ENCODE measurements at places on chromosomes 4 and X. TPM values are rescaled to one million over a fixed set of nuclear protein-coding genes. Genes with fewer than 3 reads are reported as not detected.
A peak's percentile ranks its signal among the peaks of the same experiment; 100 is the strongest.

The GABRE gene
- total RNA-seq: 16.6 TPM

DNA sequence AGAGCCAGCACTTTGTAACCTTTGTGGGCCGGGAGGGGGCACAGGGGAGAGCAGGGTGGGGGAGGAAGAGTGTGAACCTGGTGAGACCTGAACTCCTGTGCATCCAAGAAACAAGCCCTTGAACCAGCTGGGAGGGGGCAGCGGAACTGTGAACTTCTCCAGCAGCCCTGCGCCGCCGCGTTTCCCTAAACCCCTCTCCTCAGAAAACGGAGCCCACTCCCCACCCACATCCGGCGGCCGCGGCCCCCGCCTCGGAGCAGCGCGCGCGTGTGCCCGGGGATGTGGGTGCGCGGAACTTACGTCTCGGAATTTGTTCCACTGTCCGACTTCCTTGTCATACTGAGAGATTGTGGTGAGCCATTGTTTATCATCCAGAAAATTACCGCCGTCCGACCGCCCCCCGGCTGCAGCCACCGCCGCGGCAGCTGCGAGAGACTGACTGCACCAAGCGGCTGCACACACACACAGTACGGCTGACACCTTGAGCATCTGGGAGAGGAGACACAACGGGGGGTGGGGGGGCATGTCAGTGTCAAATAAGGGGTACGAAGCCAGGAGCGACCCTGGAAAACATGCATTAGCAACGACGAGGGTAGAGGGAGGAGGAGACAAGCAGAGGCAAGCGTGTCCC is 494 bp downstream of the SPOCK3 start:
- no peak for DNase-seq
- H3K27me3 ChIP-seq: no peaks in the 10 kb centered on the region

DNA sequence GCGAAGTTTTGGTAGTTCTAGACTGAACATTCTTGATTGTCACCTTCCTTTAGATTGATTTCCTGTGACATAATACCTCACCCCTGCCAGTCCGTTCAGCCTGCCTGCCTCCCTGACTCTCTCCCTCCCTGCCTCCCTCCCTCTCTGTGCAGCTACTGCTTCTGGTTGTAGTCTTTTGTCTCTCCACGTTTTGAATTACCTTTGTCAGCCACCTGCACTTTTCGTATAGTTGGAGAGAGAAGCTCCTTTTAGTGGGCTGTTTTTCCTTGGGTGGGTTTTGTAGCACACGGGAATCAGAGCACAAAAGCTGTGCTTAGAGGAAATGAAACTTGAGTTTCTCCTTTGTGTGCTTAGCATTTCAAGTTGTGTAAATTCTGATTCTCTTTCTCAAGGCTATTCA is 32.6 kb upstream of the MSMO1 start:
- H3K27ac ChIP-seq: no peak overlapping the region

- H3K27ac ChIP-seq: peak overlapping the region; percentile 92
- peak; percentile 78 for DNase-seq
- H3K4me3 ChIP-seq: peak overlapping the region; percentile 54
- no peaks in the 10 kb centered on the region for H3K36me3 ChIP-seq
Measured at GRCh38 chr4:186144946-186145569, 40.6 kb downstream of the FAM149A start.

- H3K4me1 ChIP-seq: no peaks in the 10 kb centered on the region
- H3K27me3 ChIP-seq: no peaks in the 10 kb centered on the region
- H3K27ac ChIP-seq: no peak overlapping the region
Measured at GRCh38 chr4:79255793-79256192, 70.1 kb downstream of the NAA11 start.

GRCh38 chr4:65670331-65671031 is at the start of gene EPHA5:
Gene EPHA5 (minus strand): TSS chr4:65670489. CDS start chr4:65669742, 747 bp downstream.
- DNase-seq: peak; percentile 90
- H3K27ac ChIP-seq: no peak within 1 kb of the TSS
- H3K4me1 ChIP-seq: no peaks in the 10 kb centered on the region
- no peaks in the 10 kb centered on the region for H3K36me3 ChIP-seq

DNA sequence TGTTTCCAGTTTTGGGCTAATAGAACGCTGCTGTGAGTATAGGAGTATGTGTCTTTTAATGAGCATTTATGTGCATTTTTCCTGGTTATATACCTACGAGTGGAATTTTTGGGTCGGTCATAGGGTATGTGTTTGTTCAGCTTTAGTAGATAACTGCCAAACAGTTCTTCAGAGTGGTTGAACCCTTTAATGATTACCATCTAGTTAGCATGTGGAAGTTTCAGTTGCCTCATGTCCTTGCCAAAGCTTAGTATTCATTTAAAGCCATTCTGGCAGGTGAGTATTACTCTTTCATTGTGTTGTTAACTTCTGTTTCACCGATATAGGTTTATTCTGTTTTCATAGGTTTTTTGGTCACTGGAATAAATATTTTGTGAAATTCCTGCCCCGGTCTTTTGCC is 229.1 kb downstream of the ARHGAP10 start:
- H3K4me1 ChIP-seq: no peaks in the 10 kb centered on the region
- no peak overlapping the region for H3K4me3 ChIP-seq
- H3K27me3 ChIP-seq: no peaks in the 10 kb centered on the region
- DNase-seq: no peak
- no peaks in the 10 kb centered on the region for H3K36me3 ChIP-seq

DNA sequence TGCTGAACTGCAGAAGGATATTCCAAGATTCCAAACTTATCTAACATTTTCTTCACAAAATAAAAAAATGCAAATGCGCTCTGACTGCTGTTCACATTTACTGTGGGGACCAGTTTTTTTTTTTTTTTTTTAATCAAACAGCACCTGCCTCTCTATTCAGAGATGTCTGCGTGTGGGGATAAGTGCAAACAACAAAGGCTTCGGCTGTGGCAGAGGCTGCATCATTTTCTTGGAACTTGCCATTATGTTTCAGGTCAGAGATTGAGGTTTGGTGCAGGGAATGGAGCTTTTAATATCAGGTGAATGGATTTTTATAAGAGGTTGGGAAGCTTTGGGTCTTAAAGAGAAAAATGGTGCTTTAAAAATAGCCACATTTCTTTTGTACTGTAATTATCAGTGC is 78.2 kb upstream of the TET2 start:
- no peak overlapping the region for H3K4me3 ChIP-seq
- no peaks in the 10 kb centered on the region for H3K4me1 ChIP-seq
- DNase-seq: no peak
- no peaks in the 10 kb centered on the region for H3K36me3 ChIP-seq

DNA sequence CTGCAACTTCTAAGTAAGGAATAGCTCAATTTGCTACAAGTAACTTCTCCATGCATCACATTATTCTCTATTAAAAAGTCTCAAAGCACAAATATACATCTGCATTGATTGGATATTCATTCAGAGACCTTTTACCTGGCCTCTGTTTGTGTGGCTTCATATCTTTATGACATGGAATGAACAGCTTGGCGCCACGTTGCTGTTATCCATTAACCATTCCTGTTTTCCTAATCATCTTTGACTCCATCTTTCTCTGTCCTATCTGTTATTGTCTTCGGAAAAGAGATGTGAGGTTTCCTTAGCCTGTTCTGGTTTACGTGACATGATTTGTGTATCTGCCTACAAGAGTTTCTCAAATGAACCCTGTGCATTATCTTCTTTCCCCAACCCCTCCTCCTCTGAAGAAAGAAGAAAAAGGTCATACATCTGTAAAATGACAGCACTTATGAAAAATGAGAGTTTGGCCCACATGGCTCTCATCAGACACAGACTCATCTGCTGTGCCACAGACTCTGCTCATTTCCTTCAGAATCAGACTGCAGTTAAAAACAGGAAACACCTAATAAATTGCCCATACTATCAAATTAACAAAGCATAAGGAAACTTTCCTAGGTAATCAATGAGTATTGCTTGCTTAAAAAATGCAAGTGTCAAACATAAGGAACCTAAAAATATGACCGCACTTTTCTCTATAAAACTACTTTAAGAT is 347.6 kb upstream of the FAM241A start:
- no peak for DNase-seq
- H3K36me3 ChIP-seq: no peaks in the 10 kb centered on the region
- H3K27ac ChIP-seq: no peak overlapping the region
- no peak overlapping the region for H3K4me3 ChIP-seq

DNA sequence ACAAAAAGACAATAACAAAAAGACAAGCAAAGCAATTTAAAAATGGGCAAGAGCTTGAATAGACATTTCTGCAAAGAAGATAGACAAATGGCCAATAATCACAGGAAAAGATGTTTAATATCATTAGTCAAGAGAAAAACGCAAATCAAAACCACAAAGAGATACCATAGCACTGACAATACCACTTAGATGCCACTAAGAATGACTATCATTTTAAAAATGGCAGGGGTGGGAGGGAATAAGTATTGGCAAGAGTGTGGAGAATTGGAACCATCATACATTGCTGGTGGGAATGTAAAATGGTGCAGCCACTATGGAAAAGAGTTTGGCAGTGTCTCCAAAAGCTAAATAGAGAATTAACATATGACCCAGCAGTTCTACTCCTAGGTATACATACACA is 15.1 kb upstream of the EXOC1 start:
- H3K27me3 ChIP-seq: no peaks in the 10 kb centered on the region
- DNase-seq: no peak
- H3K27ac ChIP-seq: no peak overlapping the region
- no peaks in the 10 kb centered on the region for H3K4me1 ChIP-seq

- H3K4me3 ChIP-seq: peak within 1 kb of the TSS; percentile 43
- H3K36me3 ChIP-seq: no peaks in the 10 kb centered on the region
- no peaks in the 10 kb centered on the region for H3K27me3 ChIP-seq
- DNase-seq: peak; percentile 78
- no peaks in the 10 kb centered on the region for H3K4me1 ChIP-seq
- peak within 1 kb of the TSS; percentile 92 for H3K27ac ChIP-seq
Measured at GRCh38 chr4:74794382-74795010, at the start of gene BTC. Gene BTC (minus strand): TSS chr4:74794523. CDS start chr4:74794325, 198 bp downstream.

GRCh38 chr4:24174602-24175001 is 284.8 kb upstream of the PPARGC1A start:
- no peak overlapping the region for H3K27ac ChIP-seq
- no peaks in the 10 kb centered on the region for H3K27me3 ChIP-seq
- H3K4me3 ChIP-seq: no peak overlapping the region
- H3K36me3 ChIP-seq: no peaks in the 10 kb centered on the region
- no peak for DNase-seq

DNA sequence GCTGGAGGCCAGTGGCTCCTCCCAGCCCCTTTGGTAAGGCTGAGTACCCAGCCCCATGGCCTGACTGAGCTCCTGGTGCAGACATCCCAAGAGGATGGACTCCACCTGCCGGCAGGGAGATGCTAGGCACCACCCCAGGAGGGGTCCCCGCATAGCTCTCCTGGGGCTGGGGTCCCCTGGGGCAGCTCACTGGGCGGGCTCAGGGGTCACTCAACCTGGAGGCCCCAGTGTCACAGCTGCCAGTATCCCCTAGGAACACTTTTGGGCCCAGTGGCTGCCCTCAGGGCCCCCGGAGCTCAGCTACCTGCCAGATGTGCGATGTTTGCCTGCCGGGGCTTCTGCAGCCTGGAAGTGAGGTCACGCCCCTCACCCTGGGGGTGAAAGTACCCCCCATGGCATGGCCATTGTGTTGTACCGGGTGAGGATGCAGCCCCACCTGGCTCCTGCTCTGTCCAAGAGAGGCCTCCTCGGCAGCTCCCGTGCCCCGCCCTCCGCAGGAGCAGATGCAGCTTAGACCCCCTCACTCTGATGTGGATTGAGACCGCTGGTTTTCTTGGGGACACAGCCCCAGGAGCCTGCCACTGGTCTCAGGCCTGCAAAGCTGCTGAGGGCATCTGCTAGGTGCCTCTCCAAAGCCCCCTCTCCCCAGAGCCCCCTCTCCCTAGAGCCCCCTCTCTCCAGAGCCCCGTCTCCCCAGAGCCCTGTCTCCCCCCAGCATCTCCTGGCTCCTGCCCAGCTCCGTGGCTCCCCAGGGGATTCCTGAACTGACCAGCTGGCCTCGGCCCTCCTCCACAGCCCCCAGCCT is 6.7 kb upstream of the HGFAC start:
- peak; percentile 66 for DNase-seq
- no peak overlapping the region for H3K27ac ChIP-seq
- H3K4me3 ChIP-seq: no peak overlapping the region
- no peaks in the 10 kb centered on the region for H3K36me3 ChIP-seq

DNA sequence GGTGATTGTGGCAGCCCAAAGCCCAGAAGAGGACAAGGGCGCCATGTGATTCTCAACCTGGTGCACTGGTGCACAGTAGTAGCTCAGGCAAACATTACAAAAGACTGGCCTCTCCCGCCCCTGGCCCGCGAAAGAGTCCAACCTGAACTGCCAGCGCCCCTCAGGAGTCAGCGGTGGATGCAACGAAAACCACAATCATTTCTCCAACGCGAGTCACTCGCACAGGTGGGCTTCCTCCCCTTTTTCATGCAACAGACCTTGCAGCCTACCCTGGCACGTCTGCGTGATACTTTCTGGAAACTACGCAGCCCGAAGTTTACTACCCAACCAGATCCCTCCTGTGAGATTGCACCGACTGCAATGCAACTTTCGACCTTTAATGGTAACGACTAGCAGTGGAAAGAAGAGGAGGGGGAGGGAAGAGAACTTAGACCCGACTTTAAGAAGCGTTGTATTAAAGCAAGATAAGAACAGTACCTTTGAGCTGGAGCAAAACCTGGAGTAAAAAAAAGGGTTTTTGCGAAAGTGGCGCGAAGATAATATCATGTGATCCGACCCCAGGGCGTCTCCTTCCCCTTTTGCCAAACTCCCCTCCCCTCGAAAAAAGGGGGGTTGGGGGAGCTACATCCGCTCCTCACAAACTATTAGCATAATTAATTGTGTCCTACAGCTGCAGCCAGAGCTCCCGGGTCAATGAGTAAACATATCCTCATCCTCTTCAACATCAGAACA is 63.3 kb upstream of the CCDC160 start:
- H3K4me1 ChIP-seq: no peaks in the 10 kb centered on the region
- H3K36me3 ChIP-seq: no peaks in the 10 kb centered on the region
- peak overlapping the region; percentile 56 for H3K4me3 ChIP-seq

DNA sequence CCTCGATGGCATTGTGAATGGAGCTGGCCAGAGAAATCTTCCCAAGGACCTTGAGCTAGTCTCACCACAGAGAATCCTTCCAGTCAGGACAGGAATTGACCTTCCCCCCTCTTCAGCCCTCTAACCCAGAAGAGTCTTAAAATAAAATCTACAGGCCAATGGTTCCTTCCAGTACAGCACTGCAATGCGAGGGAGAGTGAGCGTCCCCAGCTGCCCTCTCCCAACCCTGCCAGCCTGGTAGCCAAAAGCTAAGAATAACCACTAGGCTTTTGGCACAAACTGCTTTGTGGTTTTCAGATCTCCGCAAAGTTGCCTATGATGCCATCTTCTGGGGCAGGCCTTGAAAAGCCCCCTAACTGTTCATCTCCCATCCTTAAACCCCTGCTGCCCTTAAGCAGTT is 175.1 kb downstream of the AR start:
- peaks cover 2% of the 10 kb centered on the region for H3K4me1 ChIP-seq
- H3K4me3 ChIP-seq: no peak overlapping the region
- no peak for DNase-seq
- no peak overlapping the region for H3K27ac ChIP-seq
- H3K27me3 ChIP-seq: no peaks in the 10 kb centered on the region
- no peaks in the 10 kb centered on the region for H3K36me3 ChIP-seq

DNA sequence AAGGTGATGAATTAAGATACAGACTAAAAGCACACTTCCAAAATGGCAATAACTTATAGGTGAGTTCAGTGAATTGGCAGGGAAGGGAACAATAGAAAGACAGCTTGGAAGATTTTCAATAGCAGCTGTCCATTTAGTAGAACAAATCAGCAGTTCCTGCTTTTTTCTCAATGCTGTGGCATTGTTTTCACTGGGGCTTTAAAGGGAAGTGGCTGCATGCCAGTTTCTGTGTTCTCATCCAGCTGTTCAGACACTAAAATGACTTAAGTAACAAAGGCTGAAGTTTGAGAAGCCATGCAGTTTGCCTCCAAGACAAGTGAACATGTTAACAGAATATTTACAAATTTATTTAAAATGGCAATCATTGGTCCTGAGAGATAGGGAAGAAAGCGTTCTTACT is 291.9 kb downstream of the FAM47A start:
- no peak for DNase-seq
- no peaks in the 10 kb centered on the region for H3K27me3 ChIP-seq
- H3K4me3 ChIP-seq: no peak overlapping the region
- no peaks in the 10 kb centered on the region for H3K36me3 ChIP-seq
- no peaks in the 10 kb centered on the region for H3K4me1 ChIP-seq

Measured in kidney (tissue), 22 donors.